ENCODE measurements at places on chromosomes 11 and 22. TPM values are rescaled to one million over a fixed set of nuclear protein-coding genes. Genes with fewer than 3 reads are reported as not detected.

DNA sequence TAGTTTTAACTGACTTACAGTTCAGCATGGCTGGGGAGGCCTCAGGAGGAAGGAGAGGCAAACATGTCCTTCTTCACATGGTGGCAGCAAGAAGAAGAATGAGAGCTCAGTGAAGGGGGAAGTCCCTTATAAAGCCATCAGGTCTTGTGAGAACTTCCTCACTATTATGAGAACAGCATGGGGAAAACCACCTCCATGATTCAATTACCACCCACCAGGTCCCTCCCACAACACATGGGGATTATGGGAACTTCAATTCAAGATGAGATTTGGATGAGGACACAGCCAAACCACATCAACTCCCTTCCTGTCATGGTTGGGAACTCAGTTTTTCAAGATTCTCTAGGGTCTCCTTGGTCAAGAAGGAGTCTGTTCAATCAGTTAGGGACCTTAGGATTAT lies 432.9 kb upstream of the CNTN5 start:
- DNase-seq, result no peak

- DNase-seq, result no peak
Measured at GRCh38 chr11:10695833-10696232, 2.3 kb upstream of the IRAG1 start.

DNA sequence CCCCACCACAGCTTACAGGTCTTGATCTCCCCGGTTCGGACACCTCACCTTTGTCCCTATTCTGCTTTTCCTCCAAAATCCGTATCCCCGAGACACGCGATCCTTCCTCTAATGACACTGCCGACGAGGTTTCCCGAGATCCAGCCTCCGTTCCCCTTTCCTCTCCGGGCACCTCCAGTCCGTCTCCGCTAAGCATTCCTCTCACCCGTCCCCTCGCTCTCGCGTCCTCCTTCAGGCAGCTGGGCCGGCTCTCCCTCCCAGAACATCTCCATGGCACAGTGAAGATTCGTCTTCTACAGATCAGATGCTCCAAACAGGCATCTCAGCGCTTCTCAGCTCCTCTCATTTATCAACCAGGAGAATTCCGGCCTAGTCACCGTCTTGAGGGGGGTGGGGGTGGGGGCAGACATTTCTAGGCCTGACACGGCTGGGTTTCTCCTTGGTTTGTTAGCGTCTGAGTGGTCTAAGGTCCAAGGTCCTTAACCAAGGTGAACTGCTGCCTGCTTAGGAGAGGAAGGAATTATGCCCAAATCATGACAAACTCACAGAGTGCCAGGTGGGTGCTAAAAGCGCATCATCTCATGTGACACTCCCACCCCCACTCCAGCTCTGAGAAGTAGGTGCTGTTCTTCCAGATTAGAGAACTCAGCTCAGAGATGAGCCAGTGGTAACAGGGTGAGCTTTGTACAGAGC lies at the start of gene SPTBN2:
Gene SPTBN2 (minus strand): TSS at position 524 of the 693 bp plus-strand sequence. CDS start 7,976 bp downstream, outside the sequence.
- DNase-seq, result no peak

GRCh38 chr22:30178181-30179126 lies 68.1 kb downstream of the LIF start:
- no peak for DNase-seq

DNA sequence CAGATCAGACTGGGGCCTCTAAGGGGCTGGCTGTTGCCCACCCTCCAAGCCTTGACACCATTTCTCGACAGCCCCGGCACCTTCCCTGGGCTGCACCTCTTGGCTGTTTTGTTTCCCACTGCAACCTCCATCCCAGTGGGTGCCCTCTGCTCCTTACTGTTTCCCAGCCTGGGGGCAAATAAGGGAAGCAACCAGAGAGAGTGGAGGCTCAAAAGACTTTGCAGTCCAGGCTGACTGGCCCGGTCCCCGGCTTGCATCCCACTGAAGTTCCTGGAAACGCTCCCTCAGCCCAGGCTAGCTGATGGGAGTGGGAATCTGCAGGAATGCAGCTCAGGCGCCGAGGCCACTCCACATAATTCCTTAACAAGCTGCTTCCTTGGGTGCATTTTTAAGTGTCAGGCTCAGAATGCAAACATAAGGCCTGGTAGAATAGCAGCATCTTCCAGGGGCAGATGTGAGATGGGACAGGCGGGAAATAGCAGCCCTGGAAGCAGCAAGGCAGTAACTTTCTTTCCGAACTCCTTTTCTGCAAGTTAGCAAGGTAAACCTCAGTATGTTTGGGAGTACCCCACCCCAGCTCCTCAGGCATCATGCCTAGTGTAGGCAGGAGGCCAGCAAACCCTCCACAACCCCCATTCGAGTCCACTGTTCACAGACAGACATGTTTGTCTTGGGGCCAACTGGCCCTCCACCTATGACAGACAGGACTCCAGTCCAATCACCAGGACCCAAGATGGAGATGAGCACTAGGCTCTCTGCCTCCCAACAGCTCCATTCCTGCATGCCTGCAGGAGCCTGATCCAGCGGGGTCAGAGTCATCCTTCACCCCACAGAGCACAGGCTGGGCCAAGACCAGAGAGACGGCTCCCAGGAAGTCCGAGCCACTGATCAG lies 39.3 kb downstream of the RPL27A start:
- DNase-seq, result no peak

- no peak for DNase-seq
Measured at GRCh38 chr22:46848197-46848596, 85.7 kb downstream of the TBC1D22A start.

- DNase-seq, result no peak
Measured at GRCh38 chr22:19844377-19845053, 10.2 kb downstream of the GNB1L start.

DNA sequence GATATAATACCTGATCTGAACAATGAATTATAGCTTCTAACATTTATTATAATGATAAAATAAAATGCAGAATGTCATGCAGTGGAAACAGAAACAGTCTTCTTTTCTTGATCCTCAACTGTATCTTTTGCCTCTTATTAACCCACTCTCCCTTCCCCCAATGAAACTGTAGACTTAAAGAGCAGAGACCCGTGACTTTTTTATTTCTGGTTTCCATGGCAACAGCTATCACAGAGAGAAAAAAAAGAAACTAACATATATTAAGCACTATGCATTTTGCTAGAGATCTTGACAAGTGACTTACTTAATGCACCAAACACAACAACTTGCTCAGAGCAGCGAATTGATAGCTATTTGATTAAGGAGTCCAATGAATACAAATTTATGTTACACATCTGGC lies 69.3 kb downstream of the RAB38 start:
- peak; percentile 58 for DNase-seq

GRCh38 chr11:108854346-108854745 lies 189.5 kb downstream of the DDX10 start:
- no peak for DNase-seq

DNA sequence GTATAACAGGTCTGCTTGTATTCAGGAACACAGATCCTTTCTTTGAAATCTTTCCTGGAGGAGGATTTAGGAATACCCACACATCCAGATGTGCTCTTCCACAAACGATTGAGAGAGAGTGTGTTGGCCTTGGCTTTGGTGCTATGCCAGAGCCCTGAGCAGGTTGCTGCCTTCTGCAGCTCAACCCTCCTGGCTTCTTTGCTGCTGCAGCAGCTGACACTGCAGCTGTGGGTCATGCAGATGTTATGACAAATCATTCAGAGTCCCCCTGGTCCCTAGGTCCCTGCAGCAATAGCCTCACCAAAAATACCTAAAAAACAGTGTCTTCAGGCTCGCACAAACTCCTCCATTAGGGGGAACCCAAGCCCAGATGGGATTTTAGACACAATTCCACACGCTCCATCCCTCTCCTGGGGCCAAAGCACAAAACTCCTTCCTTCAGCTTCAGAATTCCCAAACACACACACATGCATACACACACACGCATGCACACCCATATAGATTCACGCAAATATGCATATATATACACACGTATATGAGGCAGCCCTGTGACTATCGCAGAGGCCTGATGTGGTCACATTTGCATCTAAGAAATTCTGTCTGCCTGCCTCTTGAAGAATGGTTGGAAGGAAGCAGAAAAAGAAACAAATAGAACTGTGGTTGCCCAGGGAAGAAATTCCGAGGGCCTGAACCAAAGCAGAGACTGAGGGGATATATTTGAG lies 35.4 kb downstream of the SLN start:
- no peak for DNase-seq

Gene RASL10A
- total RNA-seq, result not detected

DNA sequence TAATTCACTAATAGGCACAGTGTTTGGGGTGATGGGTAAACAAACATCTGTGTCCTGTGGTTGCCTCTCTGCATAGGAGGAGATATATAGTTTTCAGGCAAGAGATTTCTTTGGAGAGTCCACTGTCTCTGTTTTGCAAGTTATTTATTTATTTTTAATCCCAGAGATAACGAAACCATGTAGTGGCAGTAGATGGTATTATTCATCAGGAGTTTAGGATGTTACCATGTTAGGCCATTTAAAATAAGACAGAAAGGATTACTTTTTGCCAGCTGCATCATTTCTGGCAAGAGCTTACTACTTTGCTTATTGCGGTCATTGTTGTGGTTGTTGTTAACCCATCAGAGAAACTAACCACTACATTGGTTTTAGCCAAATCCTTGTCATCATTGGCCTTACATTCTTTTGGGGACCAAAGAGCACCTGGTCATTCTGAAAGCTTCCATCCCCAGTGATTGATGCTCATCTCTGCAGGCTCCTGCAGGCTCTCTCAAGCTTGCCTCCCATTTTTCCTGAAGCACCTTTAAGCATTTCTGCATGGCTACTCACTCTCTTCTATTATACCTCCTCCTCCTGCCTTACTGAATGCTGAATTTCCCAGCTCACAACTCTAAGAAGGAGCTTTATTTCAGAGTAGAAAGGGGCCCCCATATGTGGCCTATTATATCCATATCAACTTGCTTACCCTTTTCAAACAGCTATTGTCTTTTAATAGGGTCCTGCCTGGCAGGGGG lies 84.4 kb downstream of the CSTPP1 start:
- DNase-seq, result no peak

DNA sequence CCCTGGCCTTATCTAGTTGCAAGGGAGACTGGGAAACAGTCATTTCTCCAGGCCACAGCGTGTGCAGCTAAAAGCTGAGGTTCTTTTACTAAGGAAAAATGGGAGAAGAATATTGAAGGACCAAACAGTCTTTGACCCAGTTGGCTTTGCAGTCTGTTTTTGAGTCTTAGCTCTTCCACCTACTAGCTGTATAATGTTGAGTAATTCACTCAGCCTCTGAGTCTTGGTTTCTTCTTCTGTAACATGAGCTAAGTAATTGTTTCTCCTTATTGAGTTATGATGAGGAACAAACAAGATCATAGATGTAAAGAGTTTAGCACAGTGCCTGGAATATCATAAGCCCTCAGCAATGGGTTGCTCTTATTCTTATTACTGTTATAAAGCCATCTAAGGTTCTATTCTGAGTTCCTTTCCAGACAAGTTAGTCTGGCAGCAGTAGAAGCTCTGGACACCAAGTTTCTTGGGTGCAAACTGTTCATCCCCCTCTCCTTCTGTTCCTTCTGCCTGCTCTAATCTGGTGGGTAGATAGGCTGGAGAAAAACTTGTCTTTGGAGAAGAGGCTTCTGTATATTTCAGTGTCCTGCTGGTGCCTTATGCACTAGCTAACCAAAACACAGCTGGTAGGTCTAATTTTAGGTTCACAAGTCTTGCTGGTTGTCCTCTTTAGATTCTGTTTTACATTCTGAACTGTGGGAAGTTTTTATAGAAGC lies 13.5 kb downstream of the TRIM44 start:
- no peak for DNase-seq

DNA sequence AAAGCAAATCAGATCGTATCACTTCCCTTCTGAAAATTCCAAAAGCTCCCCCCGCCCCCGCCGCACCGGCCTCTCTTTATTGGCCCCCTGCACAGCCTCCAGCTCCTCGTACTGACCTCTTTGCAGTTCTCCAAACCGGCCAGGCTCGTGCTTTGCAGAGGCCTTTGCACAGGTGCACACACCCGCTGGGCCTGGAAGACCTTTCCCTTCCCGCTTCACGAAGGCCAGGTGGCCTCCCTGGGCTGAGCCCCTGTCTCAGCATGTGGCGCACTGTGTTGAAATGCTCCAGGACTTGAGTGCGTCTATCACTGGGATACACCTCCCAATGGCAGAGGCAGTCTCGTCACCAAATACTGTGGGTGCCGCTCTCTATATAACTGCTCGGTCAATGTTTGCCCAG lies 13.2 kb upstream of the ADA2 start:
- DNase-seq, result no peak

Gene THY1
- total RNA-seq, result not detected

Measured in Caki2 (cell line).